Stimulated activated CD8-positive, alpha-beta memory T cell treated with anti-CD3 and anti-CD28 coated beads, Interleukin-15, amount 100 ng/mL, for 4 hours (primary cell): ENCODE measurements at places on chromosomes 3 and 15.

- DNase-seq: no peak
Observed at GRCh38 chr3:33911525-33912322, 113.3 kb downstream of the PDCD6IP start.

DNA sequence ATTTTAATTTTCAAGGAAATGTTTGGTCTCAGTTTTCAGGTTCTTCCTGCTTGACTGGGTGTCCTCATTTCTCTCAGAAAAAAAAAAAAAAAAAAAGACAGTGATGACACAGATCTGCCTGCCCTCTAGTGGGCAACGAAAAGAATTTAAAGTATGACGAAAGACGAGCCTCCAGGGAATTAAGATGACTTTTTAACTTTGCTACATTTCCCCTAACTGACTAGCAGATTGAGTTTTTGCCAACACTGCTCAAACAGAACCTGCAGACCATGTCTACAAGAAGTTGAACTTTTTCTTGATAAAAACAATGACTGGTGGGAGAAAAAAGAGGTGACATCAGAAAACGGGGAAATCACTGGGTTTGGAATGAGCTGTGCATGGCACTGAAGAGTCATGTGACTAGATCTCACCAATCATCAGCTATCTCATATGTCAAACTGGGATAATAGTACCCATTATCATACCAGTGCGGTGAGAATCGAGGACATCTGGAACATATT lies 40.8 kb downstream of the EOMES start:
- DNase-seq: no peak

DNA sequence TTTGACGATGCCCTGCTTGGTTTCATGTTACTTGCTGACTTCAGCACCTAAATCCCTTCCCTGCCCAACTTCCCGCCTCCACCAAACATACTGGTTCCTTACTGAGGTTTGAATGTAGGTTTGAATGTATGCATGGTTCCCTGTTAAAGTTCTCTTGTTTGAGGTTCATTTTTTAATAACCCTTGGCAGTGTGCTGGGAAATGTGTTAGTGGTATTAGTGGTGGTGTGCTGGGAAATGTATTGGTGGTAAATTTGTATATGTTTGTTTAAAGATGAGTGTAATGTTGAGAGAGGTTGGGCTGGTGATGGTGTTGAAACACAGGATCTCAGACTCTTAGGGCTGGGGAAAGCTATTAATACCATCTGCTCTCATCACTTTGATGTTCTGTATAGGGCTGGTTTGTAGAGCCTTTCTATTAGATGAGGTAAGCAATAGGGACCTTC lies 392.7 kb downstream of the PTPRG start:
- no peak for DNase-seq

- DNase-seq: no peak
Observed at GRCh38 chr15:41584636-41585126, 25.7 kb downstream of the TYRO3 start.

DNA sequence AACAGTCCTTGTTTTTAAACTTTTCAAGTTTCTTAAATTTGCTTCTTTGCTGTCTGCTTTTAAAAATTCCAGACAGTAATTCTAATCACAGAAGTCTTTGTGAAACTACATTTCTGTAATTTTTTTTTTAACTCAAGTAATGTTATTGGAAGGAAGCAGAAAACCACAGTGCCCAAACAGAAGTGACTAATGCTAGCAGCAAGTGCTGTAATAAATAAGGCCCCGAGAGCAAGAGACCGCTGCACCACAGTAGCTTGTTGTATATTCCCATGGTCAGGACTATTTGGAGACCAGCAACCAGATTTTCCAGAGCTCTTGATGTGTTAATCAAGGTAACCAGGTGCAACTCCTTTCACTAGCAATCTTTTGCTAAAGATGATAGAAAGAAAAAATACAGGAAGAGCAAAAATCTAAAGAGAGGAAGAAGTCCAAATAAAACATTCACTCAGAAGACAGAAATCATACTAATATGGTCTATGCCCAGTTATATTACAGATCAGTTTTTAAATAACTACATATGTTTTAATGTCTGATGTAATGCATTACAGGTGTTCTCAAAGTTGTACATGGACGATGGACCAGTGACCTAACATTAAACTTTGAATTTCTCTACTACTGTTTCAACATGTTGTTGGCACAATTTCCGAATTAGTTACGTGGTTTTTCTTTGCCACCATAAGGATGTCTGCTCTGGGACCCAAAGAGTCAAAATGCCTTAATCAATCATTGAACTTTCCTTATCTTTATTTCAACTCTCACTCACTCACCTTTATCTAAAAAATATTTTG lies 36.4 kb downstream of the WWTR1 start:
- no peak for DNase-seq

DNA sequence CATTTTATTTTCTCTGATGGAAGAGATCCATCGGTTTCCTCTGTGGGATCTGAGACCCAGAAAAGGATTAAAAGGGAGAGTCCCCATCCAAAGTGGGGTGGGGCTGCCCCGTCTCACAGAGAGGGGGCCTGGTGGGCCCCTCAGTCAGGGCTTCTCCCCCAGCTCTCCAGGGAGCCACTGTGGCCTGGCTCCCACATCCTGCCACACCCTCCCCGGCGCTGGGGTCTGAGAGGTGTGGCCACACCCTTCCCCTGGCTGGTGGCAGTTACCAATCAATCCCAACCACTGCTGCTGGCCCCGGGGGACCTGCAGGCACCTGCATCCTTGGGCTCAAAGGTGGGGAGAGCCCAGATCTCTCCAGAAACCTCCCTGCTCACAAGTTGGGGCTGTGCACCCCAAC lies 161.8 kb upstream of the IQSEC1 start:
- DNase-seq: no peak

GRCh38 chr15:27784107-27784506 lies 315.0 kb downstream of the OCA2 start:
- no peak for DNase-seq

- no peak for DNase-seq
Observed at GRCh38 chr15:100355342-100355741, 13.6 kb upstream of the ADAMTS17 start.

DNA sequence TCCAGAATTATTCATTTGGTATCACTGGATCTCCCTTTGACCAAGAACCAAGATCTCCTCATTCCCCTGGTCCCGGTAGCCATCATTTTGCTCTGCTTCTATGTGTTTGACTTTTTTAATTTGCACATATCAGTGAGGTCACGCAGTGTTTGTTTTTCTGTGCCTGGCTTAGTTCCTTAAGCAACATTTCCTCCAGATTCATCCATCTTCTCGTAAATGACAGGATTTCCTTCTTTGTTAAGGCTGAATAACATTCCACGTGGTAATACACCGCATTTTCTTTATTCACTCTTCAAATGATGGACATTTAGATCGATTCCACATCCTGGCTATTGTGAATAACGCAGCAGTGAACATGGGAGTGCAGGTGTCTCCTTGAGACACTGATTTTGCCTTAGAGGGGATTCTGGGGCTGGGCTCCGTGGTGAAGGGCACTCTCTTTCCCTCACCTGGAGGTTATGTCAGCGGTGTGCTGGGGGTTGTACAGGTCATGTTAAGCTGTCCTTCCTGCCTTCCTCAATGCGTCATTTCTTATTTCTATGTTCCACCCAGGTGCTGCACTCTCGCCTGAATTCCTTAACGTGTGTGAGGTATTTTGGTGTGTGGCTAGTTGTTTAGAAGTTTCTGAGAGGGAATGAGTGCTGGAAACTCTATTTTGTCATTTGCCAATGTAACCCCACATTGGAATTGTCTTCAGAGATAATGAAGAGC lies 212.2 kb downstream of the LPP start:
- DNase-seq: no peak

DNA sequence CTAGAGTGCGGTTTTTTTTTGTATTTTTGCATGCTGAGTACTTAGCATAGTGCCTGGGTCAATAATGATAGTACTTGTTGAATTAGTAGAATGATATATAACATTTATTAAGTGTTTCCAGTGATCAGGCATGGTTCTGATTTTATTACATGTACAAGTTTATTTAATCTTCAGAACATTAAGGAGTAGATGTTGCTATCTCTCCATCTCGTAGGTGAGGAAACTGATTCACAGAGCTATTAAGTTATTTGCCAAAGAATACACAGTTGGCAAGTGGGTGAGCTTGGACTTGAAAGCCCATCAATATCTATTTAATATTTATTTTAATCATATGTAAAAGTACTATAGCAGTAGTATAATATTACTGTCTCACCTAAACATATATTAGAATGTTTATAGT lies 219.5 kb downstream of the CACNA2D3 start:
- no peak for DNase-seq

DNA sequence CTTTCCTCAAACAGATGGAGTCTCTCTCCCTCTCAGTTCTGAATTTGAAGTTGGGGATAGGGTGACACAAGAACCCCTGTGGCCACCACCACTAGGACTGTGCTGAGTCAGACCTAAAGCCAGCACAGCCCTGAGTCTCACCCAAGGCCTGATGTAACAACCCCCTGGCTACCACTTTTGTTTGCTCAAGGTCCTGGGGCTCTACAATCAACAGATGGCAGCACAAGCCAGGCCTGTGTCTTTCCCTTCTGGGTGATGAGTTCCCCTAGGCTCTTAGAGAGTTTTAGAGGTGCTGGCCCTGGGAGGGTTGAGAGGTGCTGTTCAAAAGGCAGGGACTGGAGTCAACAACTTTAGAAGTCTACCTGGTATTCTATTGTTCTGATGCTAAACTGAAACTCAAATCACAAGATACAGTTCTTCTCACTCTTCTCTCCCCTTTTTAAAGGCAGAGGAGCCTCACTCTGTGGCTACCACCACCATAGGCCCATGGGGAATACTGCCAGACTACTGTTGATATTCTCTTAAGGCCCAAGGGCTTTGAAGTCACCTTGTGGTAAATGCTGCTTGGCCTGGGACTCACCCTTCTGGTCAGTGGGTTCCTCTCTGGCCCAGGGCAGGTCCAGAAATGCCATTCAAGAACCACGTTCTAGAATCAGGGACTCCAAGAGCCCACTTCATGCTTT lies 6.5 kb downstream of the OR5K4 start:
- no peak for DNase-seq

DNA sequence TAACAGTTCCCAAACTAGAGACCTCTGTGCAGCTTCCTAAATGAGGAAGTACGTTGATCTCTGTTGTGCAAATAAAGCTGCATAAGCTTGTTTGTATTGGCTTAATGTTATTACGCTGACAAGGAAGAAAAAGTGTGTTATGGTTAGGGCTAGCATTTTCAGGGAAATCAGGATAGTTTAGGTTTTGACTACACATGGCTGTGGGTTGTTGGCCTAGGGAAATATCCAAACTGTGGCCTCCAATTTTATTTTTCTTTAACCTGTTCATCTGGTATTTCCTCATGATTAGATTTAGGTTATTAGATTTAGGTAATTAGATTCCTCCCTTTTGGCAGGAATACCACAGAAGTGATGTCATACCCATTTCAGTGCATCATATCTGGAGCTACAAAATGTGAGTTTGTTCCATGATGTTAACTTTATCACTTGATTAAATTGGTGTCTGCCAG lies 8.7 kb upstream of the MCCC1 start:
- no peak for DNase-seq

- no peak for DNase-seq
Observed at GRCh38 chr3:191198932-191199331, at the start of gene OSTN. Gene OSTN (plus strand): TSS chr3:191199241. CDS start chr3:191212533, 13,292 bp downstream.

GRCh38 chr3:16723978-16724377 lies 118.8 kb upstream of the DAZL start:
- no peak for DNase-seq

- no peak for DNase-seq
Observed at GRCh38 chr3:159258934-159259333, 457.1 kb downstream of the MFSD1 start.

- DNase-seq: no peak
Observed at GRCh38 chr15:67794832-67795574, 30.3 kb upstream of the SKOR1 start.

GRCh38 chr3:192122832-192123594 lies 604.3 kb downstream of the FGF12 start:
- DNase-seq: no peak

DNA sequence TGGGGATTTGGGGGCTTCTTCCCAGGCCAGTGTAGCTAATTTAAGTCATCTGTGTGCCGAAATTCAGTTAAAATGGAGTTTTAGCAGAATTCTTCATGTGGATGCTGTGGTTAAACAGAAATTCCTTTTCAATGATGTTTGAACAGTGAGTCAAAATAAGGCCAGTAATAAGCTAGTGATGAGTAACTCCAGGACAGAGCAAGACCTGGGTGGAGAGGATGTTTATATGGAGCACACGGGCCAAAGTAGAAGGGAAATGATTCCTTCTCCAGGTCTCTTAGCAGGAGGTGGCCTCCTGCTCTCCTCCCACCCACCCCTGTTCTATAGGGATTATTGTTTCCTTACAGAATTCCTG lies 31.9 kb upstream of the UACA start:
- no peak for DNase-seq

DNA sequence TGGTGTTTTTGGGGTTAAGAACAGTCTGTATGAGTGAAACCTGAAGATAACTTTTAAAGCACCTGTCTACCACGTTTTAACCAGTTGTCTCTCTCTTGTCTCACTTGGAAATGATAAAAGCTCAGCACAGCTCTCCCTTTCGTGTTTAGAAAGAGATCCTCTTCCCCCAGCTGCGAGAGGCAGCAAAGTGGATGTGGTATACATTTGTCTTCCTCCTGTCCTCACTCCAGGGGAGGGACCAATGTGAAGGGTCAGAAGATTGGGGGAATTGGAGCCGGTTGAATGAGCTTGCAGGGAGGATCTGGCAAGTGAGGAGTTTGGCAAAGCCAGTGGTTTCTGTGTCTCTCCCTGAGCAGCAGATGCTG lies 14.6 kb downstream of the SMAD6 start:
- DNase-seq: no peak

- no peak for DNase-seq
Observed at GRCh38 chr15:65971741-65971995, 102.4 kb downstream of the RAB11A start.

DNA sequence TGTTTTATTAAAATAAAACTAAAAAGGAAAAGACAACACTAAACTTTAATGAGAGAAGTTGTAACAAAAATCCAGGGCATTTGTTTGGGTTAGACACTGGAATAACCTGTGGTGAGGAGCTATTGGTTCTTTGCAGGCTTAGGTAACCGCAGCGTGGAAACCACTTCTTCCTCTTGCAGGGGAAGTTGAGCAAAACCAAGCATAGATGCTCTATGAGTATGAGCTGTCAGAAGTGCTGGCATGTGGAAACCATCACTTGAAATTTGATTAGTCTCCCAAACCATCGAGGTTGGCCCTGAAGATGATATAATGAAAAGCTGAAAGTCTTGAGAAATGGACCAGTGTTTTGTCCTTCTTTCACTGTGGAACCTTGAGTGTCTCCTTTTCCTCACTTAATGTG lies 127.1 kb upstream of the RBMS3 start:
- no peak for DNase-seq

- DNase-seq: no peak
Observed at GRCh38 chr3:120489421-120489820, 38.6 kb upstream of the FSTL1 start.

DNA sequence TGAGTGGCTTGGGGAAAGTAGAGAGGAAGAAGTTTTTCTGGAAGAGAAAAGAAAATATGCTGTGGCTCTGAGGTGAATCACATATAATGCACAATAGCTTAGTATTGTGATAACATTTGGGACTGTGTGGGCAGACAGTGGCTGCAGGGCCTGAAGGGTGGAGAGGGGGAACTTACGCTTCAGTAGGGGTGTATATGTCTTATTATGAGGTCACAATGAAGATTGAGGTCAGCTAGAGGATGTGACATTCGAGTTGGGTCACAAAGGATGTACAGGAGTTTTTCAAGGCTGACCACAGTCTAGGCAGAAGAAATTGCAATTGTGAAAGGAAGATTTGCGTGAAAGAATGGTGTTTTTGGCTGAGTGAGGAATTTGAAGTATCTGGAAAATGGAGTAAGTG lies 414.8 kb downstream of the LPP start:
- no peak for DNase-seq

GRCh38 chr3:54663501-54664011 lies 264.3 kb downstream of the LRTM1 start:
- no peak for DNase-seq

- no peak for DNase-seq
Observed at GRCh38 chr3:197197334-197197733, 101.1 kb downstream of the DLG1 start.
